ENCODE measurements at places on chromosomes 2 and 18.
A peak's percentile ranks its signal among the peaks of the same experiment; 100 is the strongest.

GRCh38 chr2:70140791-70141211 lies 50.0 kb downstream of the C2orf42 start:
- no peak for DNase-seq

DNA sequence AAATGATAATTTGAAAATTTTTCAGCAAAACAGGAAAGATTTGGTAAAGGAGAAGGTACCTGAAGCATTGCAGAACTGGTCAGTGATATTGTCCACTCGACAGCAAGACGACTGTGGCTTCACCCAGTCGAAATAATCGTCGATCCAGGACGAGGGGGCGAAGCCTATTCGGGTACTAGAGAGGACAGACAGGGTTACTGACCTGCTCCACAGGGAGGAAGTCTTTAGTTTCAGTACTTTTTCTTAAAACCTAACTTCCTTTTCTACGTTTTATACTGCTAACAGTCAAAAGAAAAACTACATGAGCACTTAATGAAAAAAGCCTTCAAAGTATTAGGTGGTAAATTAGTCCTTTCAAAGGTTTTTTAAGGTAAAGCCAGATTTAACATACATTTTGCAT lies 36.0 kb downstream of the RMC1 start:
- no peak for DNase-seq

- no peak for DNase-seq
Measured at GRCh38 chr2:147097747-147098146, 747.1 kb upstream of the ACVR2A start.

DNA sequence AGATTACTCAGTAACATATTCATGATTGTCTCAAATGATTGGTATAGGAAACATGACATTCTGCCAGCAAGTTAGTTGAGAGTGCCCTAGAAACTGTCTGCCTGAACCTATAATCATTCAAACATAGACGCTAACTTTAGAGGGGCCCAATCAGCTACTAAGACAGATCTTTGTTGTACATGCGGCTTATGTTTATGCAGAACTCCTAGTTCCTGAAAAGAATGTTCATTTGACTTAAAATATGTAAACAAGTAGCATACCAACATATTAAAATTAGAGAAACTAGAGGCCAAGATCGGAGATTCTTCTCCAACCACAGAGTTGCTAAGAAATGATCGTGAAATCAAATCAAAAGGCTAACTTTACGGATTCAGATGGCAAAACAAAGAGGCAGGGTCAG lies 4.2 kb upstream of the METAP1D start:
- no peak for DNase-seq

DNA sequence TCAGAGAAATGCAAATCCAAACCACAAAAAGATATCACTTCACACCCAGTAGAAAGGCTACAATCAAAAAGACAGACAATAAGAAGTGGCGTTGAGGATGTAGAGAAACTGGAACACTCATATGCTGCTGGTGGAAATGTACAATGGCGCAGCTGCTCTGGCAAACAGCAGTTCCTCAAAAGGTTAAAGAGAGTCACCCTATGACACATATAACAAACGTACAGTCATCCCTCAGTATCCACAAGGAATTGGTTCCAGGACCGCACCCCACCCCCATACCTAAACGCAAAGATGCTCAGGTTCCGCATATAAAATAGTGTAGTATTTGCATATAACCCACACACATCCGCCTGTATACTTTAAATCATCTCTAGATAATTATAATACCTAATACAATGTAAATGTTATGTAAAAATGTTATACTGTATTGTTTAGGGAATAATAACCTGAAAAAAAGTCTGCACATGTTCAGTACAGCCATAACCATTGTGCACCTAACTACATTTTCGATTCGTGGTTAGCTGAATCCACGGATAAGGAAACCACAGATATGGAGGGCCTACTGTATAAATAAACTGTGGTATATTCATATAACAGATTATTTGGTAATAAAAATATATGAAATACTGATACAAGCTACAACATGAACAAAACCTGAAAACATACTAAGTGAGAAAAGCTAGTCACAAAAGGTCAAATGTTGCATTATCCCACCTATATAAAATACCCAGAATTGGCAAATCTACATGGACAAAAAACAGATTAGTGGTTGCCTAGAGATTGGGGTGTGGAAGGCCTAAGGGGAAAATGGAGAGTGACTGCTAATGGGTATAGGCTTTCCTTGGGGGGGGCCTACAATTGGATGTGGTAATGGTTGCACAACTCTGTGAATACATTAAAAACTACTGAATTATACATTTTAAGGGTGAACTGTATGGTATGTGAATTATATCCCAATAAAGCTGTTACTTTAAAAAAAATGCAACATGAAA lies 37.5 kb downstream of the UXS1 start:
- DNase-seq: no peak

DNA sequence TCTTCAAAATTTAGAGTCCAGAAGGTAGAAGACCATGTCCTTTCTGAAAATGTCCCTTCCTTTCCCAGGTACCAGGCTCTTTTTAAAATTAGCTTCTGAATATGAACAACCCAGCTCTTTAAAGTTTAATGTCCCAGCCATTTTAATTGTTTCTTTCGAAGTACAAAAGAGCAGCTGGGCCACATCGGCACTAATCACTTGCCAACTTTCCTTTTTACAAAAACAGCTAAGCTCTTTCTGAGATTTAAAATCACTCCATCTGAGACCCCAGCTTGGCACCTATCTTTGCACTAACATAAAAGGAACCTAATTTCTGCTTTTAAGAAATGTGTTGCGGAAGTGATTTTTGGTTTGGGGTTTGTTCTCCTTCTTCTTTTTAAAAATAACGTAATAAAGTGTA lies 2.6 kb downstream of the BOD1L2 start:
- DNase-seq: no peak

DNA sequence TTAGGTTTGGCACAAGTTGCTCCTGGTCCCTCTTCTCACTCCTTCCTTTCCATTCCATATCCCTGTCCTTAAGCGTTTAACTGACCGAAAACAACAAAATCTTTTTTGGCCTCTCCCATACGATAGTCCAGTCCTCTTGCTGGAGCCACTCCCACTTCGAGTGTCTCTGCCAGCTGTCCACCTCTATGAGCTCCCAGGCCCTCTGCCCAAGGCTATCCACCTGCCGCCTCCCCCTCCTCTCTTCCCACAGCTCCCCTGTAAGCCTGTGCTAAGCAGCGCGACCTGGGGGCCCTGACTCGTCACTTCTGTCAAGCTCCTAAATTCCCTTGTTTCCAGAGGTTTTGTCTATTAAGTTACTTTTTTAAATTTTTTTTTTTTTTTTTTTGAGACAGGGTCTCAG lies 47.0 kb upstream of the FOSL2 start:
- DNase-seq: no peak

DNA sequence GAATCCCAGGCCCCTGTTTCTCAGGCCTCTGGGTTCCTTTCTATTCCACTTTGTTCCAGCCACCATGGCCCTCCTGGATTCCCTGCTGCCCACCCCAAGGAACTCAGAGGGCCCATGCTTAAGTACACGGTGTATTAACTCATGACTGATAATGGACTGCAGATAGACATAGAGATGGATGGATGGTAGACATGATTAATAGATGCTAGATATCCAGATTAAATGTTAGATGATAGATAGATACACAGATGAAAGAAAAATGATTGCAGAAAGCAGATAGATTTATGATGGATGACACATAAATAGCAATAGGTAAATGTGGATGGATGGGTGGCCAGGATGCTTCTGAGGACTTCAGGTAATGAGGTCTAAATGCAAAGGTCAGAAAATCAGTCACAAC lies 278.0 kb downstream of the CELF4 start:
- no peak for DNase-seq

DNA sequence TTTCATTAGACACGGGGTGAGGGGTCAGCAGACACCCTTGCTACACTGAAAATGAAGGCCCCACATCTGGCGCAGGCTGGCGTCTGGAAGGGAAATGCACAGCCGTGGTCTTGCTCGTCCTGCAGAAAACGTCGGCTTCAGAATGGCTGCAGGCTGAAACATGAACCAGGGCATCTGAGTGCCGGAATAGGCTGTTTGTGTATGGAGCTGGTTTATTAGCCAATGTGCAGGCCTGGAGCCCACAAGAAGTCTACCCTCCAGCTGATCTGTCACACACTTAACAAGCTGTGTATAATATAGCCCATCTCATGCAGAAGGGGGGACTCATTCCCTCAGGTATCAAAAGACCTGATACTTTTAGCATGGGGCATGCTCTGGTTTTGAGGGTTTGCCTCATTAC lies 153.4 kb upstream of the SOX11 start:
- DNase-seq: no peak

GRCh38 chr18:12271376-12272235 lies 17.4 kb downstream of the CIDEA start:
- peak; percentile 40 for DNase-seq

- no peak for DNase-seq
Measured at GRCh38 chr18:79664525-79665125, 15.0 kb upstream of the CTDP1 start.

DNA sequence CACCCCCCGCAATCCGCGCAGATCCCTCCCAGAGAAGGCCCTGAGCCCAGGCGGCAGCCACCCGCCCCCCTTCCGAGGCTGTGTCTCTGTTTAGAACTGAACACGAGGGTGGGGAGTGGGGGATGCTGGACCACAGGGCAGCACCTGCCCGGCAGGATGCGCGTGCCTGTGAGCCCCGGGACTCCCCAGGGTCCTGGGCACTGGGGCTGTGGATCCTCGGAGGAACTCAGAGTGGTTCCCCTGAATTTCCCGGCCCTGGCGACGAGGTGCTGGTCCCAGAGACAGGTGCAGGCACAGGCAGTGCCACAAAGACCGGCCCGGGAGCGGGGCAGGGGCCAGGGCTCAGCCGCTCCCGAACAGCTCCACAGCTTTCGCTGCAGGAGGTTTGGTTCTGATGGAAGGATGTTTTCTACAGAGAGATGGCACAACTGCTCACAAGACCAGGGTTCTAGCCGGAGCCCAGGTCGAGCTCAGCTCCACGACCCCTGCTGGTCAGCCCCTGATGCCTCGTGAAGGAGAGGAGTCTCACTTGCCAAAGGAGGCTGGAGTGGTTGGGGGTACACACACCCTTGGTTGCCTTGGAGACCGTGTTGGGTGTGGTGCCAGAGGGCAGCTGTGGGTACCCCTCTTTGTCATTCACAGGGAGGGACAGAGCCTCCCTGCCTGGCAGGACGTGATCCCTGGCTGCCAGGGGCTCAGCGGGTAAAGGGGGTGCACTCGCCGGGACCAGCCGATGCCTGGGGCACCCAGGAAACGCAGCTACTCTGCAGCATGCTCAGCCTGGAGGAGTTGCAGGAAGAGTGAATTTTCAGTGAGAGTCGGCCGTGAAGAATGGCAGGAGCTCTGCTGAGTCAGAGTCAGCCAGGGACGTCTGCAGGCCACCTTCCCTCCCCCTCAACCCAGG lies 4.4 kb upstream of the NEU4 start:
- no peak for DNase-seq

Data from activated CD4-positive, alpha-beta T cell treated with anti-CD3 and anti-CD28 coated beads, Interleukin-2, amount 50 U/mL, for 24 hours (primary cell).